ENCODE measurements at places on chromosomes 5 and 9.
A peak's percentile ranks its signal among the peaks of the same experiment; 100 is the strongest.

GRCh38 chr5:92927291-92927778 is 653.7 kb downstream of the NR2F1-AS1 start:
- no peak for DNase-seq

GRCh38 chr9:6757132-6757455 is 679 bp upstream of the KDM4C start:
- DNase-seq, result peak; percentile 76

GRCh38 chr9:137446851-137447471 is 5.8 kb upstream of the ENTPD8 start:
- DNase-seq, result peak; percentile 40

GRCh38 chr5:176466245-176466871 is 18.2 kb downstream of the FAF2 start:
- peak; percentile 59 for DNase-seq

GRCh38 chr5:119287547-119288111 is 68.2 kb upstream of the TNFAIP8 start:
- peak; percentile 48 for DNase-seq

DNA sequence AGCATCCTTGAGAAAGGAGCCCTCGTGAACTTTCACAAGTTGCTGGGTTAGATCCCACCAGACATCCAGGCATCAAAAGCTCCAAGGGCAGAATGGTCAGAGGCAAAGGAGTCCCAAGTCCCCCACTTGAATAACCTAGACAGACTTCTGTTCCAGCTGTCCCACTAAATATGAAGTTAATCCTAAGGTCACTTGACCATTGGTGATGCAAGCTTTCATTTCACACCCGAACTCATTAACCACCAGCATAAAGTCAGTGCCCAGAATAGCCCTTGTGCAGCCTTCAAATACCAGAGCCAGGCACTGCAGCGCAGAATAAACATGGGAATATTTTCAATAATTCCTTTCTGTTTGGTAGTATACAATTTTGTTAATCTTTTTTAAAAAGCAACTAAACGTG is 28.9 kb downstream of the OXCT1 start:
- DNase-seq, result no peak

- no peak for DNase-seq
Observed at GRCh38 chr9:68702493-68702892, 2.5 kb upstream of the PIP5K1B start.

GRCh38 chr9:134992755-134993124 is 75.0 kb upstream of the FCN1 start:
- no peak for DNase-seq

DNA sequence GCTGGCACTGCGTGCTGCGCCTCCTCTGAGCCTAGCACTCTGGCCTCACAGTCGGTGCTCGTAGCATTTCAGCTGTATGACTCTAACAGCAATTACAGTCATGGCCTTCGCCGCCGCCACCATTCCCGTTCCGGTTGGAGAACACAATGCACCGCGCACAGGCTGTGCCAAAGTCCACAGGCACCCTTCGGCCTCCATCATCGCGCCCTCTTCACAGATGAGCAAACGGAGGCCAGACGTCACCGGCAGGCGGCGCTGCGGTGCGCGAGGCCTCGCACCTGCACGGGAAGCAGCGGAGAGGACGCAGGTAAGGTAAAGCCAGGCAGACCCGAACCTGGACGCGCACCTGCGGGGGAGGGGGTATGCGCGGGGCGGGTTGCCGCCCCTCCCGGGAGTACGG is 128.9 kb downstream of the BARX1 start:
- no peak for DNase-seq

GRCh38 chr9:109619310-109619709 is 121.2 kb upstream of the PTPN3 start:
- no peak for DNase-seq

GRCh38 chr5:65434122-65434521 is 47.6 kb downstream of the ADAMTS6 start:
- no peak for DNase-seq

- peak; percentile 87 for DNase-seq
Observed at GRCh38 chr5:133048993-133049725, 2.7 kb upstream of the HSPA4 start.

DNA sequence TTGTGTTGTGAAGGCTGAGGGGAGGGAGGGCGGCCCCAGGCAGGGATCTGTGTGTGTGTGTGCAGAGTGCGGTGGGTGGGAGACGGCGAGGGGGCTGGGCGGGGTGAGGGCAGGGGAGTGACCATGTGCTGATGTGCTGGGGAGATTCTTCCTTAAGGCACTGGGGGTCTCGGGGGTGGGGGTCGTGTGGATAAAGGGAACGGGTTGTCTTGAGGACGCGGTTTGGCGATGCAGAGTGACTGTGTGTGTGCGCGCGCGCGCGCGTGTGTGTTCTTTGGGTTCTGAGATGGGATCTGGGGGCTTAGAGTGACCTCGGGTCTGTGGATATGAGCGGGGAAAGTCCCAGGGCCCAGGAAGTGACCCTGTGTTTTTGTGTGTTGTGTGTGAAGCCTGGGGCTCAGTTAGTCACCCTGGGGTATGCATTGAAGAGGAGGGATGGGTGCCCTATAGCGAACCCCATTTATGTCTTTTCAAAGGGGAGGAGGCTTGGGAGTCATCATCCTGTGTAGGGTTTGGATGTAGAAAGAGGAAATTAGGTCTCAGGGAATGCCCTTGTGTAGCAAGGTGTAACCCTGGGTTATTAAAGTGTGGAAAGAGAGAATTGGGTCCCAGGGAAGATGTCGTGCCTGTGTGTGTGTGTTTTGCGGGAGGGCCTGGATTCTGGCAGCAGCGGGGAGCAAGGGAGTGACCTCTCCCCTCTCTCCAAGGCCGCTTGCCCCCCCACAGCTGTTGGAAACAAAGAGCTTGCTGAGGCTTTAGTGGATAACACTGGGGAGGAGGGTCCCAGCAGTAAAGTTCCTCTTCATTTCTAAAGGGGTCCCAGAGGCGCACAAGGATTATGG is 1.4 kb downstream of the TMEFF1 start:
- no peak for DNase-seq
